Activated T-cell treated with anti-CD3 and anti-CD28 coated beads for 48 hours (primary cell): ENCODE measurements at places on chromosomes 13 and 19.

GRCh38 chr19:38951187-38951586 lies 20.4 kb downstream of the MRPS12 start:
- DNase-seq = no peak

DNA sequence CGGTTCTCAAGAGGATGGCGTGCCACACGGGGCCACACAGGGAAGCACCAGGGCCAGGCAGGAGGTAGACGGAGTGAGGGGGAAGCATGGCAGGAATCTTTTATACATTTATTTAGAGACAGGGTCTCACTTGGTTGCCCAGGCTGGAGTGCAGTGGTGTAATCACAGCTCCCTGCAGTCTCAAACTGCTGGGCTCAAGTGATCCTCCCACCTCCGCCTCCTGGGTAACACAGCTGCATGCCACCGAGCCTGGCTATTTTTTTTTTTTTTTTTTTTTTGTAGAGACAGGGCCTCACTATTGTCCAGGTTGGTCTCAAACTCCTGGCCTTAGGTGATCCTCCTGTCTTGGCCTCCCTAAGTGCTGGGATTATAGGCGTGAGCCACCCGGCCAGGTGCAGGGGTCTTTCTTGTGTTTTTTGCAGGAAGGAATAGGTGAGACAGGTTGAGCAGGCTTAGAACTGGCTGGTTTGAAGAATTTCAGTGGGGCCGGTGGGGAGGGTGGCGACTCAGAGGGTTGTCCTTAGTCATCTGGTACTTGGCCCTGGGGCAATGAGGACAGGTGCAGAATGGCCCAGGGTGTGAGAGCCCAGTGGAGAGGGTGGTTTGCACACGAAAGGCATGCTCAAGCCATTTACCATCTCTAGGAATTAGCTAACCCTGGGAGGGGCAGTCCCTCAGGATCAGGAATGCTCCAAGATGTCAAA lies 7.6 kb downstream of the SSC5D start:
- DNase-seq = no peak

- DNase-seq = no peak
Measured at GRCh38 chr13:36190771-36191170, 23.6 kb downstream of the SOHLH2 start.

DNA sequence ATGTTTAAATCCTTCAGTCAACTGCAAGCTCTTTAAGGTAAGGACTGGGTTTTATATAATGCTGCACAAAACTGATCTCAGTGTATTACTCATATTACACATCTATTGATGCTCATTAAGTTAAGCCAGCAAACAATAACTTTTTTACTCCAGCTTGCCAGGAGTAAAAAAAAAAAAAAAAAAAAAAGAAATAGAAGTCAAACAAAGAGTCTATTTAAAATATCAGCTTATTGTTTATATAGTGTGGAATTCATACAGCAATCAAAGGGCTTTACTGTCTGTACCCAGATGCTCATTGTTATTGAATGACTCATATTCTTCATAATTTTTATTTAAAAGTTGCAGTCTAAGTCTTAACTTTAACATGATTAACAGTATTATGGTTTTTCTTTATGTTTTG lies 21.8 kb upstream of the KBTBD7 start:
- no peak for DNase-seq

- DNase-seq = no peak
Measured at GRCh38 chr19:54415901-54416673, 823 bp downstream of the TTYH1 start.

DNA sequence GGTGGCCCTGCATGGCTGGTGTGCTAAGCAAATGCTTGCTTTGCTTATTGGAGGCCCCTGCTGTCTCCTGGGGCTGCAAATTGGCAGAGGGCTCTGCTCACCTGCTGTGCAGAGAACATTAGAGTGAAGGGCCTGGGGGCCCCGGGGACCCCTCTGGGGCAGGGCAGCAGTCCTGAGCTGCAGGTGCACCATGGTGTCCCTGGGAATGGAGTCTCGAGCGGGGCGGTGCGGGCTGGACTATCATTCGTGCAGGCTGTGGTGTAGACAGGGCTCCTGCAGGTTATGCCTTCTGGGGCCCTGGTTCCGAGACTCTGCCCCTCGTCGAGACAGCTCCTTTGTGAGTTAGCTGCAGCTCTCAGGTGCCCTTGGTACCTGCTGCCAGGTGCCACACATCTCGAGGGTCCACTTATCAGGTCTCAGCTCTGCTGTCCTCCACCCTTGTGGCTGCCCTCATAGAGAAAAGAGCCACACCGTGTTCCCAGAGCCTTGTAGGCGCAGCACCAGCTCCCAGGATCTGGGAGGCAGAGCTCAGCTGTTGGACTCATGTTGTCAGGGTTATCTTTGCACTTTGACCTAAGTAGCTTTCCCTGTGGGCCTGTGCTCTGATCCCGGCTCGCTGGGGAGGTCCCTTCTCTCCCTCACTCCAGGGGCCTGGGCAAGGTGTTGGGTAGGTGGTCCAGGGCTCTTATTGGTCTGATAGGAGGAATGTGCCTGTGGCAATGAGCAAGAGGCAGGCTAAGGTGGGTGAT lies 58.0 kb upstream of the ZNF536 start:
- no peak for DNase-seq

DNA sequence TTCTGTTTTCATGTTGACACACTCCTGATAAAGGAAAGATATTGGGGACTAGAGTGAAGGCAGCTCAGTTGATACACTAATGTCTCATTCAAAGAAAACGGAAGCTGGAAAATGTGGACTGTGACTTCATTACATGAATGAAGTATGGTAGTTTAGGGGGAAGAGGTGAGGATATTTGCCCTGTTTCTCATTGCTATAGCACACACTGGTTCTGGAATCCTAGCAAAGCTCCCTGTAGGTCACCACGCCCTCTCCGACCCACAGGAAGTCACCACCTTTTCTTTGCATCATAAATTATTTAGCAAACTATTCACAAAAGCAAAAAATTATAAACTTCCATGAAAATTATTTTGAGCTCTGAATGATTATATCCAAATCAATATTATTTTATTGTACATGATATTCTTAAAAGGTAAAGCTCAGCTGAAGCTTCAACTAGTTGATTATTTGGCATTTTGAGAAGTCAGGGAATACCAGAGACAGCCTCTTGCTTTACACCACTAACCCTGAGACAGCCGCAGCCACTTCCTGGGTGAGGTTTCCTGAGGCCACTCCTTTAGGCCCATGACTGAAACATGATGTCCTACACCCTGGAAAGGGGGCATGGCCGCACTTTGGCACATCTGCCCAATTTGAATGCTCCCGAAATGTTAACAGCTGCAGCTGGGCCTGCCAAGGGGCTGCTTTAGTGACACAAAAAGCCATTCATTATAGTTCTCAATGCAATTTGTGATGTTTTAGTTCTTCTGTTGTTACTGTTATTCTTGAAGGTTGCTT lies 50.0 kb upstream of the WDFY2 start:
- DNase-seq = no peak
